ENCODE measurements at places on chromosomes 11 and 22.

GRCh38 chr22:47296405-47297260, 534.2 kb downstream of the TBC1D22A start:
- DNase-seq = no peak

DNA sequence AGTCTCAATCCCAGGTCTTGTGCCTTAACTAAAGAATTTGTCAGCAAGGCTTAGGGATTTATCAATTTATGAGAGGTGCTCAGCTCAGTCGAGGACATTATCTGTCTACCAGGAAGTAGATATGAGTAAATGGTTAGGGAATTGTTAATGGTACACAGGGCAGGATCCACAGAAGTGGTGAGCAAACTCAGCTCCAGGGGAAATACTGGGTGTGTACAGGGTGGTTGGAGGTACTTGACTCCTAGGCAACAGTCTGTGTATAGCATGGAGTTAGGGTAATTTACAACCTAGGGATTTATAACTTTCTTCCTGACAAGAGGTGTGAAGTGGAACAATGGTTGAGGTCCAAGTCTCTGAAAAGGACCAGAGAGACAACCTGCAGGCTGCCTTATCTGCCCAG, 123.4 kb upstream of the OR9Q1 start:
- no peak for DNase-seq

DNA sequence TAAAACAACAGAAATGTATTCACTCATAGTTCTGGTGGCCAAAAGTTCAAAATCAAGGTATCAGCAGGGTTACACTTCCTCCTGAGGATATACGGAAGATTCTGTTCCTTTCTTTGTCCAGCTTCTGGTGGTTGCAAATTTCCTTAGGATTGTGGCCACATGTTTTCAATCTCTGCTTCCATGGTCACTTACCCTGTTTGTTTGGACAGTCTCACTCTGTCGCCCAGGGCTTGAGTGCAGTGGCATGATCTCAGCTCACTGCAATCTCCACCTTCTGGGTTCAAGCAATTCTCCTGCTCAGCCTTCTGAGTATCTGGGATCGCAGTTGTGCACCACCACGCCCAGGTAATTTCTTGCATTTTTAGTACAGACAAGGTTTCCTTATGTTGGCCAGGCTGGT, 534.3 kb downstream of the KCNA4 start:
- no peak for DNase-seq

DNA sequence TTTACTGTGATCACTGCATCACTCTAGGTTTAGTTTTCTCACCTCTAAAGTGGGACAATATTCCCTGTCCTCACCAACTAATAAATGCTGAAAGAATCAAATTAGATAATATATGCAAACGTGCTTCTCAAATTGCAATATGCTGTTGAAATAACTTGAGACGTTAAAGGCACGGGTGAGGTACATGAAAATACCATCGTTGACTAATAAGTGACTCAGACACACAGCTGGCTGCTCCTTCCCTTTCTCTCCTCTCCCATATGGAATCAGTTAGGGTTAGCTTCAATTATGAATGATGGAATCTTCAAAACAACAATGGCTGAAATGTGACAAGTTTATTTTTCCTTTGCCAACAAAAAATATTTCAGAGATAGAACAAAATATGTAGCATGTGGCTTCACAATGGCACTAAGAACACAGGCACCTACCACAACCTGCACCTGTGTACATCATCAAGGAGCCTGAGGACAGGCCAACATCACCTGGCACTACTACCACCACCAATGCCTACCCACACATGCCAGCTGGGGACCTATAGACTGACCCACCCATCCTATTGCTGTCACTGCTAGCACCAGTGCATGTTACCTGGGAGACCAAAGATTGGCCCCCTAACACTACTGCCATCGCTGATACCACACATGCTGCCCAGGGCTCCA, 13.7 kb downstream of the GDPD4 start:
- peak; percentile 89 for DNase-seq

- no peak for DNase-seq
Measured at GRCh38 chr11:125071435-125071834, 8.3 kb downstream of the SLC37A2 start.

- peak; percentile 11 for DNase-seq
Measured at GRCh38 chr11:73645972-73646631, at the start of gene PLEKHB1. PLEKHB1 (plus strand) TSS chr11:73646581; CDS start chr11:73646609, 28 bp downstream.

DNA sequence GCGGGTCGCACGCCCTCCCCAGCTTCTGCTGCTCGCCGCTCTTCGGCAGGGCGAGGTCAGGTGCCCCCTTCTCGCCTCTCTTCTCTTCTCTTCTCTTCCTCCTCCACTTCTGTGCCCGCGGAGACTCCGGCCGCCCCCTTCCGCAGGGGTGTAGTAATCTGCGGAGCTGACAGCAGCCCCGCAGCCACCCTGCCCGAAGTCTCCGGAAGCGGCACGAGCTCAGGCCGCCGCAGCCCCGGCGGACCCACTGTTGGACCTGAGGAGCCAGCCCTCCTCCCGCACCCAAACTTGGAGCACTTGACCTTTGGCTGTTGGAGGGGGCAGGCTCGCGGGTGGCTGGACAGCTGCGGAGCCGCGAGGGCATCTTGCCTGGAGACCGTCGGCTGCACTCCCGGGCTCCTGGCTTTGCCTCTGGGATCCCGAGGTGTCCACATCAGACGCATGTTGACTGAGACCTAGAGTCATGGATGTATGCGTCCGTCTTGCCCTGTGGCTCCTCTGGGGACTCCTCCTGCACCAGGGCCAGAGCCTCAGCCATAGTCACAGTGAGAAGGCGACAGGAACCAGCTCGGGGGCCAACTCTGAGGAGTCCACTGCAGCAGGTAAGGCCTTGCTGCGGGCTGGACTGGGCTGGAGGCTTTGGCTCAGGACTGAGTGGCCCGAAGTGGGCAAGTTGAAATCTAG, 486 bp downstream of the STIM1 start:
- DNase-seq = no peak

DNA sequence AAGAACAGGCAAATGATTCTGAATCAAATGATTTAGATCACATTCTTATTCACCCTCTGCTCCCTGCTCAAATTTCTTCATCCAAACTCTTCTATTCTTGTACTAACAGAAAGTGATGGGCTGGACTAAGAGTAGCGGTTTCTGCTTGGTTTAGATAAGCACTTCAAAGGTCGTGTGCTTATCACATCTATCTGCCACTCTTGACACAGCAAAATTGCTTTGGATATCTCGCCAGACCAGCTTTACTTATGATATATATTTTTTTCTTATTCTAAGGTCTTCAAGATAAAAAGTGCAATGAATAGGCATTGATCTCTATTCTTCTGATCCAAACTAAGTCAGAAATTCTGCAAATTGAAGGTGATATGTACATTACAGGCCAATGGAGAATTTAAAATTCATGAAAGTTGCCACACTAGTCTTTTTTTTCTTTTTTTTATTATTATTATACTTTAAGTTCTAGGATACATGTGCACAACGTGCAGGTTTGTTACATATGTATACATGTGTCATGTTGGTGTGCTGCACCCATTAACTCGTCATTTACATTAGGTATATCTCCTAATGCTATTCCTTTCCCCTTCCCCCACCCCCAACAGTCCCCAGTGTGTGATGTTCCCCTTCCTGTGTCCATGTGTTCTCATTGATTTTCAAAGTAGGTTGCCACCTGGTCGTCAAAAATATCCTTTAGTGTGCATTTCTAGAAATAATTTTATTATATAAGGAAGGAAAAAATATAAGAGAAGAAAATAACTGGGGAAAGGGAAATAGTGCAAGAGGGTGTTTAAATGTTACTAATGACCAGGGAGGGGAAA, 1941.0 kb upstream of the RAG2 start:
- no peak for DNase-seq

GRCh38 chr11:95556011-95556341, 233.6 kb downstream of the FAM76B start:
- no peak for DNase-seq

- no peak for DNase-seq
Measured at GRCh38 chr11:33211153-33211552, 46.0 kb upstream of the HIPK3 start.

DNA sequence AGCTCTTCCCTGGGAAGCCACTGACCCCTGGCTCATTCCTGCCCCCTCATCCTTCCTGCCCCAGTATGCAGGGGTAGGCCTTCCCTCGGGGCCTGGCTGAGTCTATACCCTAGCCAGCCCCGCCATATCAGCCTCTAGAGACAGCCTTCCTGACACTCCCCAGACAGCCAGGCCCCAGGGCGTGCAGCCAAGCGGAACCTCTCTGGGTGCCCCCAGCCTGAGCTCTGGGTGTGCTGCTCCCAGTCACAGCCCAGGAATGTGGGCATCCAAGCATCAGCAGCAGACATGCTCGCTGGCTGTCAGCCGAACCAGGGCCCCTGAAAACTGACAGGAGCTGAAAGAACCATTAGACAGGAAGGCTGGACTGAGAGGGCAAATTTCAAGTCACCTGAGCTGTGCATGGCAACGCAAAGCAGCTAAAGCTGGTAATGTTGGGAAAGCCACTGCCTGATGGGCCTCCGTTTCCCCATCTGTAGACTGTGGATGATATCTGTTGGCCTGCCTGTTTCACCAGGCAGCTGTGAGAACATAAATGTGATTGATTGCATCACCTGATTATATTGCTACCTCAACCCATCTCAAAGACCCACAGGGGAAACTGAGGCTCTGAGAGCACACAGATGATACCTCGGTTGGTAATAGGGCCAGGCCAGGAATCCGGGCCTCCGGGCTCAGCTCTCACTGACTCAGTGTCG, 93.2 kb downstream of the LRRC32 start:
- peak; percentile 92 for DNase-seq

DNA sequence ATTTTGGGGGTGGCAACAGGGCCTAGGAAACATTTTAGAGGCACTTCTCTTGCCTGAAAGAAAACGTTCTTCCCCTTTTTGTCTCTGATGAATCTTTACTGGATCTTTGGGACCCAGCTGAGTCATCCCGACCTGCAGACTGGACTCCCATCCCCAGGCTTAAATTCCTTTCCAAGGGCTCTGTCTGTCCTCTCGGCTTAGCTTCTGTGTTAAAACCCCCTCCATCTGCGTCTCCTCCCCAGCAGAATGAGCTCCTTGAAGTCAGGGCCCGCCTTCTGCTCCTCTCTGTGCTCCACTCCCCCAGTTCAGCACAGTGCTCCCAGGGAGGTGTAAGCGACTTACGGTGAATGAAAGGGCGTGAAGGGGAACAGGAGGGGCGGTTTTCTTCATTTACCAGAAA, 895 bp upstream of the DAGLA start:
- no peak for DNase-seq

- peak; percentile 77 for DNase-seq
Measured at GRCh38 chr22:40534379-40535188, 101.9 kb downstream of the MRTFA start.

GRCh38 chr11:102415304-102415916, 37.2 kb downstream of the TMEM123 start:
- no peak for DNase-seq

DNA sequence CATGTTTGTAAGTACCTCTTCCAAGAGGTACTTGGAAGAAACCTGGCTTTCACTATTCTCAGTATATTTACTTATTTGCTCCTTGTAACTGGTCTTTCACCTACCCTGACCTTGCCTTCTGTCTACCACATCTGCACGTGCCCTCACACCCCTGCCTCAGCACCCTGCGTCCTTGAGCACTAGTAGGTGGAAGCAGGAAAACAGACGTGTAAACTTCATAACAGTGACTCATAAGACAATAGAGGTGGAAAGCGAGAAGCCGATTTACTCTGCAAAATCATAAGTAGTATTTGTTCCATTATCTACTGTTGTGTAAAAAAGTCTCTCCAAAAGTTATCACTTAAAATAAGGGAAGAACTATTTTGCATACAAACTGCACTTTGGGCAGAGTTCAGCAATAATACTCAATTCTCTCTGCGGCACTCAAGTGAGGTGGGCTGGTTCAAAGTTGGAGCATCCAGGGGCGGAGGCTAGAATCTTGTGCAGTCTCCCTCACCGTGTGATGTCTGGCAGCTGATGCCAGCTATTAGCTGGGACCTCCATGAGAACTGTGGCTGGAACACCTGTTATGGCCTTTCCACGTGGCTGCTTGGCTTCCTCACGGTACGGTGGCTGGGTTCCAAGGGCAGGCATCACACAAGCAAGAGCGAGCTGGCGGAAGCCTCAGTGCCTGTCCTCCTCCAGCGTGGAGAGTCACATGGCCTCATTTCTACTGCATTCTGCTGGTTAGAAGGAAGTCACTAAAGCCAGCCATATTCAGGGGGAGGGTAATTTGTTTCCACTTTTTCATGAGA, 30.4 kb downstream of the PACS1 start:
- no peak for DNase-seq

- no peak for DNase-seq
Measured at GRCh38 chr11:93548679-93549319, 5.6 kb upstream of the SMCO4 start.

All from fibroblast of skin of right biceps (primary cell).